Hematopoietic multipotent progenitor cell treated with erythropoietin and hydrocortisone succinate and interleukin-3 and kit ligand, for 4 days (in vitro differentiated cells): ENCODE measurements at places on chromosomes 7 and 10.

DNA sequence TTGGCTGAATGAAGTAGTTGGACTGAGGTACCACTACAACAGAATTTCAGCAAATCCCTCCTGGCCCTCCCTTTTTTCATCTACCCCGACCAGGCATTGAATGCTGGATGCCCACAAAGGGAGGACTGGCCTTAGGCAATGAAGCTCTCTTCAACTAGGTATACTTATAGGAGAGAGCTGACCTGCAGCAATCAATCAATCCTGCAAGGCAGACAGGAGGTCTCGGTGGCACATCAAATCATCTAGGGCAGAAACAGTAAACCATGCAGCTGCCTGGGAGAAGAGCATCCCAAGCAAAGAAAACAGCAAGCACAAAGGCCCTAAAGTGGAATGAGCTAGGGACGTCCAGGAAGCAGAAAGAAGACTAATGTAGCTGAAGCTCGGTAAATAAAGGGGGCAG, 2.4 kb upstream of the ABRAXAS2 start:
- DNase-seq, result no peak

GRCh38 chr7:30970594-30971094, 6.9 kb downstream of the GHRHR start:
- DNase-seq, result no peak

- DNase-seq, result no peak
Observed at GRCh38 chr7:18689551-18689950, 194.0 kb downstream of the HDAC9 start.

GRCh38 chr10:7343040-7343439, 67.8 kb downstream of the SFMBT2 start:
- DNase-seq, result no peak

DNA sequence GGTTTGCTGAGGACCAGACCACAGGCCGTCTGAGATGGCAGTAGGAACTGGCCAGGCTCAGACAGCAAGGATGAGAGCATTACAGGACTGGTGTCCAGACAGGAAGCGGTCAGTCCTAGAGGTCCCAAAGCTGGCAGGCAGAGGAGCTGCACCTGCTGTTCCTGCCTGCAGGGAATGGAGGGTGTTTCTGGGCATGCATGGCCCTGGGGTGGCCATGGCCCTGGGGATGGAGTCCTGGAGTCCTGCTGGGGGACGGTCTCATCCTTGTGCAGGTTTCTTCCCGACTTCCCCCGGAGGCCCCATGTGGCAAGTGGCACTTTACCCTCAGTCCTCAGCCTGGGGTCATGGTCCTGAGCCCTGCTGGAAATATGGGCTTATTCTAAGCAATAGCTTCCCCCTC, 274.9 kb upstream of the ADARB2 start:
- no peak for DNase-seq

DNA sequence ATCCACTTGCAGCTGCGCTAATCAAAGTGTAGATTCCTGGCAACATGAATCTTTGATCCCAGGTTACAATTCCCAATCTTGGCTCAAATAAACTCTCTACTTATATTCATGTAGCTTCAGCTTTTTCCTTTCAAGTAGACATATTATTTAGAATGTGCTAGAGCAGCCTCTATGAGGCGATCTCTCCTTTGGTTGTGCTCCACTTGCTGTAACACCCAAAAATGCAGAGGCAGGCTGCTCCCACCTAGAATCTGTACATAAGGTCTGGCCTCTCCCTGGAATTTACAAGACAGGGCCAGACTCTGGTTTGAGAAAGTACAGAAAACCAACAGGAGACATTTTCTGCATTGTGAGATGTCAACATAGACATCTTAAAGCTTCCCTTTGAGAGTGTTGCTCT, 23.1 kb downstream of the ZNF107 start:
- no peak for DNase-seq
